T-helper 22 cell (primary cell): ENCODE measurements at places on chromosomes 5 and 9.

DNA sequence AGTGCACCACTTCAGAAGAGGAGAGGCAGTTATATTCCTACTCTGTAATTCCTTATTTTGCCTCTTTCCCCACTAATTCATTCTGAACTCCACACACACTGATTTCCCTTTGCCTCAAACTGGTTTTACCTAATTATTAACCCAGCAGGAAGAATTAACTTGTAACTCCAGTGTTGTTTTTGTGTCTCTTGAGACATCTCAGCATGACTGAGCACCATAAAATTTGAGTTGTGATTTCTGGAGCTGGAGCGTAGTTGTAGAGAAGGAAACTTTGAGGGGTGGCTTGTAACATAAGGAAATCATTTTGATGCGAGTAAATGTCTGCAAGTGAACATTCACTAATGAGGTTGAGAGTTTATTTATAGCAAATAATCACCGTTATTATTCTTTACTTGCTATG is 265.2 kb downstream of the TMEM38B start:
- DNase-seq: no peak

GRCh38 chr9:32413424-32413823 is 29.0 kb downstream of the ACO1 start:
- DNase-seq: no peak

GRCh38 chr9:80028501-80028900 is 456.7 kb downstream of the TLE4 start:
- DNase-seq: no peak

DNA sequence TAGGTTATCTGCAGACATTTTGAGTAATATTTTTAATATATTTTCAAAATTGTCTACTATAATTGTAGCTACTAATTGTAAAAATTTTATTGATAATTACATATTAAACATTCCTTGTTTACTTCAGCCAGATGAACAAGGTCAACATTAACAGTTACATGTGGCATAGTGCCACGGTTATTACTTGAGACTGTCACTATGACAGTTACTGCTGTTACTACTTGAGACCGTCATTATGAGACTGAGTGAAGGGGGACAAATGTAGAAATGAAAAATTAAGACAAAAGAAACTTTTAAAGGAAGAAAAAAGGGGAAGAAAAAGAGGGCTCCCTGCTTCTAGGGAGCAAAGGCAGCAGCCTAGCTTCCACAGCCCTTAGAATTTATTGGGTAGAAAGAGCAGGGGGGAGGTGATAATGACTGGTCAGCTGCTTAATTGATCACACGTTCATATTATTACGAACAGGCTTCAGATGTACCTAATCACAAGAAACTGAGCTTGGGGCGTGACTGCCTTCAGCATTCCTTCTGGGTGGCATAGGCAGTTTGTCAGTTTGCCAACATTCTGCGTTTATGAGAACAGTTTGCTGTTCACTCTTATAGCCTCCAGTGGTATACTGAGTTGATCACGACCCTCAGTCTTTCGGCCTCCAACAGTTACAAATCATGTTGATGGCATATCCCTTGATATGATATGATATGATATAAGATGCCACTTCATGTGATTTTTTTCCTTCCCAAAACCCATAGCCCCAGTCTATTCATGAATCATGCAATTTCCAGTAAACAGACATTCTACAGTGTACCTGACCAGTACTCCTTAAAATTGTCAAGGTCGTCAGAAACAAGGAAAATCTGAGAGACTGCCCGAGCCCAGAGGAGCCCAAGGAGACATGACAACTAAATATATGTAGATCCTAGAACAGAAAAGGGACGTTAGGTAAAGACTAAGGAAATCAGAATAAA is 13.1 kb downstream of the MARCHF6 start:
- DNase-seq: no peak
